ENCODE measurements at places on chromosomes 3 and 15.

DNA sequence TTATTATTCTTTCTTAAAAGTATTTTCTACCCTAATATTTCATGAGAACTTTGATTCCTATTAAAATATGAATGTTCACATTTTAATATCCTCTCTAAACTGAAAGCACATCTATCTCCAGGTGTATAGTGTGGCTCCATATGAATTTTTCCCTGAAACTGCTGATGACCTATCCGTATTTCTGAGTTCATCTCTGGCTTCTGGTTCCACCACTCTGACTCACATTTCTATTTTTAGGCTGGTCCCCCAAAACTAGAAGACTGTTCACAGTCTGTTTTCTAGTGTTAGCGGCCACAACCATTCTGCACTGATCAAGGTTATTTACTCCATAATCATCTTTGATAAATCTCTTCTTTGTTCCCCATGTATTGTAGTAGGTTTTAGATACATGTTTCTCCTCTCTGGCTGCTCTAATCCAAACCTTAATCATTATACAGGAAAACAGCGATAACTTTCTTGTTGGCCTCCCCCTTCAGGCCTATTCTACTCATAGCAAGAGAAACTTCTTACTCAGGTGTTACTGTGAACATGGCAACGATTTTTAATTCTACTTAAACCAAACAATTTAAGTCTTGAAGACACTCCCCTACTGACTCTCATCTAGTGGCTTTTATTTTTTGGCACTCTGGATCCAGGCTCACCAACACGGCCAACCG lies 12.8 kb downstream of the ADPGK start:
- DNase-seq, result no peak

DNA sequence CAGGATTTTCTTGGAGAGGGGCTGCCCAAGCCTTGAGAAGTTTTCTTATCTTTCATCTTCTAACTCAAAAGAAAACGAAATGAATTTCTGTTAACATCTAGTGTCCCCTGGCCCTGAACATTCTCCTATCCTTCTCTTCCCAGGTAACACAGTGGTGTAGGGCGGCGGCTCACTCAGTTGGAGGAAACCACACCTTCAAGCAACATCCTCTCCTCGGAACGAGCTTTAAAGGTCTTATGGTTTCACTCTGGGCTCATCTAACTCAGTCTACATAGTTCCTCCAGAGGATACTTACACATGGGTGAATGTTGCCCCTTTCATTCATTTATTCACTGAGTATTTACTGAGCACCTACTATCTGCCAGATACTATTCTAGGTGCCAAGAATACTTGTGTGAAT lies 31.0 kb upstream of the KLHL6 start:
- no peak for DNase-seq

- DNase-seq, result no peak
Observed at GRCh38 chr3:41095702-41096101, 103.6 kb upstream of the CTNNB1 start.

DNA sequence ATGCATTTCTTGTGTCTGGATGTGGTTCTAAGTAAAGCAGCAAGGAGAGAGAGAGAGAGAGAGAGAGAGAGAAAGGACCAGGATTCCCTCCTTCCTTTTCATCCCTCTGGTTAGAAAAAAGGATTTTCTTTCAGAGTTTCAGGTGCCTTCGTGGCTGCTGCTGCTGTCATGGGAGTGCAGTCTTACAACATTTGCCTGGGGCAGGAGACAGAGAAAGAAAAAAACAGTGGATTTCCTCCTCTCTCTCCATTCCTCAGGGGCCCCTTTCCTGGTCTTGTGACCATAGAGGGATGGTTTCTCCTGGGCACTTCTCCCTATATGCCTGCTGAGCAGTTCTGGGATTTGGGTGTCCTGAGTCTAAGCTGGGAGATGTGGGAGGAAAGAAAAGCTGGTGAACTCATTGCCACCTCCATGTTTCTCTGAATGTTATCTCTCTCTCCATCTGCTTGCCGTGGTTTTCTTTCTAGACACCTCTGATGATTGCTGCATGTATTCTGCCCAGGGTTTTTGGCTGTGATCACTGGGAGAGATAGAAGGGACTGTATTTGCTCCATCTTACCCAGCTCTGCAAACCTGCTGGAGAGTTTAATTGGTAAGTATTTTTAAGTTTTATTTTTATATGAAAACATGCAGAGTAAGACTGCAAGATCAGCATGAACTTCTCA lies 142.4 kb upstream of the RGMA start:
- no peak for DNase-seq

GRCh38 chr3:23691357-23691895 lies 114.3 kb upstream of the UBE2E1 start:
- DNase-seq, result no peak

DNA sequence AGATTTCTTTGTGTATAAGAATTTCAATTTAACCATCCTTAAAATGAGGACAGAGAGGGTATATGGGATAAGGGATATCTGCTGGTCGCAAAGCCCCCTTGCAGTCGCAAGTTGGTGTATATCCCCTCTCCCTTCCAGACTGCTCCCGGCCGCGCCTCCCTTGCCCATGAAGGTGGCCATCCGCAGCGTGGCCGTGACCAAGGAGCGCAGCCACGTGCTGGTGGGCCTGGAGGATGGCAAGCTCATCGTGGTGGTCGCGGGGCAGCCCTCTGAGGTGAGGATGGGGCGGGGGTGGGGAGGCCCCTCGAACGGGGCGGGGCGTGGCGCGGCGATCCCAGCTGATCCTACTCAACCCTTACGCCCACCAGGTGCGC lies 29.4 kb downstream of the NBEAL2 start:
- DNase-seq, result no peak

- DNase-seq, result peak; percentile 43
Observed at GRCh38 chr15:90101969-90102890, at the start of gene IDH2. Gene IDH2, minus strand, starts transcription at chr15:90102468. Its CDS starts 78 bp downstream, at chr15:90102390.

GRCh38 chr3:101081446-101081845 lies 88.2 kb upstream of the ABI3BP start:
- DNase-seq, result no peak

GRCh38 chr3:78348664-78349063 lies 1308.8 kb downstream of the ROBO2 start:
- no peak for DNase-seq

GRCh38 chr15:32651229-32651837 lies 9.8 kb downstream of the SCG5 start:
- DNase-seq, result no peak

GRCh38 chr3:108461661-108462111 lies 48.7 kb downstream of the MYH15 start:
- DNase-seq, result no peak

- no peak for DNase-seq
Observed at GRCh38 chr3:53846134-53846850, at the start of the genes CHDH and IL17RB. Gene CHDH, minus strand, starts transcription at chr3:53846419. Its CDS starts 22,411 bp downstream, at chr3:53824008. Gene IL17RB, plus strand, starts transcription at chr3:53846568. Its CDS starts 21 bp downstream, at chr3:53846589.

- no peak for DNase-seq
Observed at GRCh38 chr3:96169111-96169766, 645.2 kb upstream of the EPHA6 start.

- no peak for DNase-seq
Observed at GRCh38 chr15:87733541-87733941, 523.0 kb downstream of the NTRK3 start.

- DNase-seq, result no peak
Observed at GRCh38 chr3:181715571-181716340, 4.0 kb downstream of the SOX2 start.

DNA sequence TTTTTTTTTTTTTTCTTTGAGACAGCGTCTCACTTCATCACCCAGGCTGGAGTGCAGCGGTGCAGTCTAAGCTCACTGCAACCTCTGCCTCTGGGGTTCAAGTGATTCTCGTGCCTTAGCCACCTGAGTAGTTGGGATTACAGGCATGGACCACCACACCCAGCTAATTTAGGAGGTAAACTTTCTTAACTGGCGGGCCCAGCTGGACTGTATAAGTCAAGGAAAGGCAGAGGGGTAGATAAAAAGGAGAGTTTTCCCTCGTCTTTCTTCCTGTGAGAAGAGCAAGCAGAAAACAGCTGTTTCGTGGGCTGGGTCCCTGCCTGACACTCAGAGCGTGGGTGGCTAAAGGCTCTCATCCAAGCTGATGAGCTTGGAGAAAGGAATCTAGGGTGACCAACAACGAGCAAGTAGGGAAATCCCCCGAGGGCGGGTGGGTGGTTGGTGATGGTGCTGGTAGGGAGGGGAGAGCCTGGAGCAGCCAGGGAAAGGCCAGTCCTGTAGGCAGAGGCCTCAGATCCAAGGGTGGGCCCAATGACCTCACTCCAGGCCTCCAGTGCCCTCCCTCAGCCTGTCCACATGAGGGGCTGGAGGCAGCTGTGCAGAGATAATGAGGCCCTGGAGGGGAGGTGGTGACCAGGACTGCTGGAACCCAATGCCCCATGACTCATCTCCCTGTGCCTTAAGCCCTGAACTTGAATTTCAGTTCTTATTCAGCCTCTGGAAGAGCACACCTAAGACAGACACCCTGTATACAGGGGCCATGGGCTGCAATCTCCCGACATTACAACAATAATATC lies 43.1 kb upstream of the LIMD1 start:
- DNase-seq, result peak; percentile 88

- no peak for DNase-seq
Observed at GRCh38 chr15:49678655-49679054, 57.8 kb downstream of the DTWD1 start.

All from GM04503 (cell line).